GM18507 (cell line): ENCODE measurements at places on chromosomes 7 and 10.

- no peak for DNase-seq
Measured at GRCh38 chr7:47720141-47720906, 138.4 kb upstream of the TNS3 start.

DNA sequence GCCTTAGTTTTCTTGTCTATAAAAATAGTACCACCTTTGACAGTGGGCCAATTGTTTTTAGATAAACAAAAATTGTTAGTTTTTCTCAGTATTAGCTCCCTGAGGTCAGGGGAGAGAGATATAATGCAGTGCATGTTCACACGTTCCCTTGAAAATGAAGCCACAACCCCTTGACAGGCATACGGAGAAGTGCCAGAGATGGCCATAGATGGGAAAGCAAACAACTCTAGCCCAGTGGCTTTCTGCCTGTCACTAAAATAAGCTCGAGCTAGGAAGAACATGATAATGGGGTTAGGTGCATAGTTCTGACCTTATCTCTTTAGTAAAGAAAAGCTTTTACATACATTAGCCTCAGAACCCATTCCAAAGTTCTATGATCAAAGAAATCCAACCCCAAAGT lies 124.9 kb downstream of the CHRM2 start:
- no peak for DNase-seq

- no peak for DNase-seq
Measured at GRCh38 chr7:24798261-24798660, 41.0 kb upstream of the GSDME start.

- DNase-seq = no peak
Measured at GRCh38 chr7:74307738-74308505, 18.7 kb downstream of the CLIP2 start.

DNA sequence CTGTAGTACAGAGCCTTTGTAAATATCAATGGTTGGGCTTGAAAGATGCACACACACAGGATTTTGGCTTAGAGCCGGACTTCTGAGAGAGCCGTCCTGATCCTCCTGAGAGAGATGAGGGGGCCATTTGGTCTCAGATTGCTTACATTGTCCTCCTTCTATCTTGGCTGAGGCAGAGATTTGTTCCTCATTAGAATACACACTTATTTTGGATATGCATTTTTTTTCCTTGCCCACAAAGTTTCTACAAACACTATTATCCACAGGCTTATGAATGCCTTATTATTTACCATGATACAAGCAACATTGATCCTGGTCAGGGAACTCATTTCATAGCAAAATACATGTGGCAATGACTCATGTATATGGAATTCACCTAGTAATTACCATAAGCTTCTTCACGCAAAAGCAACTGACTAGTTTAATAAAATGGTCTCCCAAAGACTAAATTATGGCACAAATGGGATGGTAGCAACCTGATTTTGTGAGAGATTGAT lies 175.3 kb downstream of the MDFIC start:
- no peak for DNase-seq

GRCh38 chr7:128004623-128005022 lies 26.6 kb downstream of the LRRC4 start:
- no peak for DNase-seq

DNA sequence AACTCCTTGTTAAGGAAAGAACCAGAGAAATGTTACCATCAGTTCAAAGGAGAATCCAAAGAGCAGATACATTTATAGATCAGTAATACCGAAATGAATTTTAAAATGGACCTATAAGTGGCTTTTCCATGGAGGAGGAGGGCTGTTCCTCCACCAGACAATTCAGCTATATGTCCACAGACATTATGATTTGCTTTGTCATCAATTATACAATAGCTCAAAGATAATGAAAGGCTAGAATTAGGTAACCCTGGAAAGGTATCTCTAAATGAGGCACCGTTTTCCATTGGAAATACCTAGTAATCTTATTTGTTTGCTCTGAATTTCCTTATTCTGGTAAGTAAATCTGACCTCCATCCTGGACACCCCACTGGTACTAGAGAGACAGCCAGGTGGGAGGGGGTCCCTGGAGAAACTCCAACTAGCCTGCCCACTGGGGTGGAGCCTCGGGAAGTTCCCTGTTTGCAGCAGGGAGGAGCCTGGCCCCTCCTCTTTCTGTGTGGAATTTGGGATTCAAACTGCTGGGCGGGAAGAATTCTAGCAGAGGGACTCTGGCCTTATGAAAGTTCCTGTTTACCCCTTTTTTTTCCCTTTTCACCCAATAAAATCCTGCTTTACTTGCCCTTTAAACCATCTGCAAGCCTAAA lies 218.0 kb downstream of the PHF14 start:
- DNase-seq = no peak

DNA sequence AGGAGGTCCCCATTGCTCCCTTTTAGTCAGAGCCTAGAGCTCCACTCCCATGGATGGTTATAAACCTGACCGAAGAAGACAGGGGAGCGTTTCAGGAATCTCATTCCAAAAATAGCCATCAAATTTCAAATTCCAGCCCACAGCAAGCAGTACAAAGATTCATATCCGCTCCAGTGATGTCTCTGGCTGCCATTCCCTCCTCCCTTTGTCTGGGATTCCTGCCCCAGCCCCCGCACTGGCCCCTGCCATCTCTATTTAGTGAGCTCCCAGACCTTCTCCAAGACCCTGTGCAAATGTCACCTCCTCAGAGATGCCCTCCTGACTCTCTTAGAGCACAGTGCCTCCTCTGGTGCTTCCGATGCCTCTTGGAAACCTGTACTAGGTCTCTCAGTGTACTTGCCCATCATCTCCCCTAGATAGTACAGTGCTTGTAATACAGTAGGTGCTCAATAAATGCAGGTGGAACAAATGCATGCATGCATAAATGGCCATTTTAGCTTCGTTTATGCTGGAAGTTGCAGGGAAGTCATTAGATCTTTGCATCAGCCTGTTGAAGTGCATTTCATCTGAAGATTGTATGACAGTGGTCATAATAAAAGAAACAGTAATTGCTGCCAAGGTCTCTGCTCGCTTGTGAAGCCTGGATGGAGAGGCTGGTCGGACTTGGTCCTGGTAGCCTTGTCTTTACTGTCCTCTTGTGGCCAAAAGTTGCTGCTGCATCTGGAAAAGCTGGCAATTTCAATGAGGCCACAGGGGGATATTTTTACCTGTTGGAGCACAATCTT lies 32.0 kb upstream of the HABP2 start:
- DNase-seq = peak; percentile 28

DNA sequence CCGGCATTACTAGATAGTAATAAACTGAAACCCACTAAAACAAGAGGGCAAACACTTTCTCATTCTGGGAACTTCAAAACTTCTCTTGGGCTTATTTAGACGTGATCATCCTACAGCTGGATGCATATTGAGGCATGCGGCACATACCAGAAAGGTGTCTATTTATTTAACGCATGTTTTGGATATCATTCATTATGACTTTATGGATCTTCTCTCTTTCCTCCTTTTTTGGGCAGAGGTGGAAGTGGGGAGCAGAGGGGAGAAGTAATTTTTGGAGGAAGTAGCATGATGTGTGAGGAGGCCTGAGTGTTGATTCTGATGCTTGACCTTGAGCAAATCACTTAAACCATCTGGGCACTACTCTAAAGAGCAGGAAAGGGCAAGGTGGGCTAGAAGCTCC lies 270.6 kb downstream of the TRIL start:
- DNase-seq = no peak

GRCh38 chr7:30844483-30844874 lies 67.2 kb upstream of the AQP1 start:
- DNase-seq = no peak

DNA sequence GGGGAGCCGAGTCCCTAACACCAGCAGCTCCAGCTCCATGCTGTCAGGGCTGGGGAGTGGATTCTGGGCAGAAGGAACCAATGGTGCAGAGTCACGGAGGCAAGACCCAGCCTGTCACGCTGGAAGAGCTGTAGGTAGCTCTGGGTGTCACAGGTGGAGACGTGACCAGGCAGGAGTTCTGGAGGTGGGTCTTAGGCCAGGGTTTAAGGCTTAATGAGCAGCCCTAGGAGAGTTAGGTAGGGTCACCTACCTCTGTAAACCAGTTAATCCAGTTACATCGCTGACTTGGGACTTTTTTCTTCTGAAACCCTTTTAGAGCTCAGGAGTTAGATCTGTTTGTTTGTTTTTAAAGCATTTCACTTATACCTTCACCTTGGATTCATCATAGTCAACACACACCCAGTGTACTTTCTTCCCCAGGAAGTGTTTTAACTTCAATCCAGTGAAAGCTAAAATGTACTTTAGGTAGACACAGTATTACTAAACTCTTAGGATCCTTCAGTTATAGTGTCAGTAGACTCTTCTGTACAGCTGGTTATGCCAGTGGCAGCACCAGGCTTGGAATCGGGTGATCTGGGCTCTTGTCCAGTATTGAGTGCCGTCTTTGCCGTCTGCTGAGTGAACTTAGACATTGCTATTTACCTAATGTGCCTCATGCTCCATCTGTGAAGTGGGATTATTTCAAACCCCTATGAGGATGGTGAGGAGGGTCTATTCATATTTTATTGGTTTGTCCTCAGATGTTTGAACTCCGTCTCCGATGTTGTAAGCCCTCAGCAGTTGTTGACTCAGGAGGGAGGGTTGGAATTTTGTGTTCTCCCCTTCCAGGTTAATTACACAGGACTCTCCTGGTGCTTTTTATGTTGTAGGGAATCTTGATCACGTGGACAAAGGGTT lies 31.0 kb downstream of the TACR2 start:
- DNase-seq = no peak

GRCh38 chr7:18096087-18096486 lies 68.4 kb upstream of the PRPS1L1 start:
- no peak for DNase-seq

DNA sequence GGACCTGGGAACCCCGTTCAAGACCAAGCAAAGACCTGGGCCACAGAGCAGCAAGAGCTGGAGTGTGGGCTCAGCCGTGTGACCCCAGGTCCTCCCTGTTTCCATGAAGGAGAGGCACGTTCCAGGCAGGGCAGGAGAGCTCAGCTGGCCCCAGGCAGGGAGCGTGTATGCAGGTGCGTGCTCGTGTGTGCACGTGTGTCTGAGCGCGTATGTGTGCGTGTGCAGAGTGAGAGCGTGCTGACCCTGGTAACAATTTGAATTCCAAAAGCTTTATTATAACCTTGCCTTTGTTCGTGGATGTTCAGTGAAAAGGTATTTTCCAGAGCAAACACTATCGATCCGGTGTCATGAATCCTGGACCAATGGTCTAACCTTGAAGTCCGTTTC lies 54.6 kb downstream of the FOXL3 start:
- DNase-seq = no peak

DNA sequence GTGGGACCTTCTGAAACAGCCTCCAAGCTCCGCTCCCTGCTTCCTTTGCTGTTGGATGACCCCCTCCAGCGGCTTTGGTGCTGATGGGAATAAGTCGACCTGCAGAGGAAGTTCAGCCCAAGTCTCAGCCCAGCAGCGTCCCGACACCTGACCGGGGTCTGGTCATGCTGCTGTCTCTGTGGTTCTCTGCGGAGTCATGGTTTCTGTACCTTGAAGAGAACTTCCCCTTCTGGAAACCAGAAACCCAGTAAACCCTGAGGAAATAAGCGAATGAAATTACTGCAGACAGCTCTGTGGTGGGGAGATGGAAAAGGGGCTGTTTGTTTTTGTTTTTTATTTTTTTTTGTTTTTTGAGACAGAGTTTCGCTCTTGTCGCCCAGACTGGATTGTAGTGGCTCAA lies 18.3 kb upstream of the ZNF12 start:
- DNase-seq = peak; percentile 65

GRCh38 chr10:43684292-43684559 lies 35.5 kb upstream of the ZNF32 start:
- DNase-seq = no peak

DNA sequence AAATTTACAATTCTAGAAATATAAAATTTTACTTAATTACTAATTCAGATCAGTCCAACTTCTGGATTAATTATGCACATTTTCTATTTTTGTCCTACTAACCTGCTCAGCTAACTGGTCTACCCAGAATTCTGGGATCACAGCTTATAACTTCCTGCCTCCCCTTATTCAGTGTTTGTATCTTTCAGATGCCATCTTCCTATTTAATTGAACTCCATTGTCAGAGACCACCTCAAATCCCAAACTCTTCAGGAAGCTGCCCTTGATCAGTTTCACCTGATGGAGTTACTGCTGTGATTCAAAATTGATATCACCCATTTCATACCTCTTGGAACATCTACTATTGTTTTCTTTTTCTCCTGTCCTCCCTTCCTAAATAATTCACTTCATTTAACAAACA lies 259.2 kb downstream of the WDR11 start:
- no peak for DNase-seq

- no peak for DNase-seq
Measured at GRCh38 chr7:140079121-140079536, 16.4 kb upstream of the PARP12 start.

- DNase-seq = no peak
Measured at GRCh38 chr7:105825371-105825770, 51.0 kb downstream of the ATXN7L1 start.

GRCh38 chr7:156609010-156609877 lies 31.3 kb upstream of the RNF32 start:
- DNase-seq = no peak

DNA sequence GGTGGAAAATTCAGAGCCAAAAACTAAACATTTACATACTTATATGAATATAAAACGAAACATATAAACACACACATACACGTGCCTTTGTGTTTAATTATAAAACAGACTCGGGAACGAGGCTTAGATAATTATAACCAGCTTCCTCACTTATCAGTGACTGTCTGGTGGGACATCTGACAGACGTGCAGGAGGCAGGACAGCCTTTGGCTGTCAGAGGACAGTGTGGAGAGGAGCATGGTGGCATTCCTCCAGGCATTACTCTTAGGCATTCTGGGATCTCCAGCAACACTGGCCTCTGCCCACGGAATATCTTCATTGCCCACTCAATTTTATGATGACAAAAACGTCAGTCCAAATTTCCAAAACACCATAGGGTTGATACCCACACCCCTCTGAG lies 262.2 kb upstream of the NFE2L3 start:
- no peak for DNase-seq

GRCh38 chr10:116312548-116312947 lies 11.7 kb upstream of the CCDC172 start:
- no peak for DNase-seq

GRCh38 chr7:106423821-106424475 lies 139.2 kb upstream of the NAMPT start:
- DNase-seq = no peak

DNA sequence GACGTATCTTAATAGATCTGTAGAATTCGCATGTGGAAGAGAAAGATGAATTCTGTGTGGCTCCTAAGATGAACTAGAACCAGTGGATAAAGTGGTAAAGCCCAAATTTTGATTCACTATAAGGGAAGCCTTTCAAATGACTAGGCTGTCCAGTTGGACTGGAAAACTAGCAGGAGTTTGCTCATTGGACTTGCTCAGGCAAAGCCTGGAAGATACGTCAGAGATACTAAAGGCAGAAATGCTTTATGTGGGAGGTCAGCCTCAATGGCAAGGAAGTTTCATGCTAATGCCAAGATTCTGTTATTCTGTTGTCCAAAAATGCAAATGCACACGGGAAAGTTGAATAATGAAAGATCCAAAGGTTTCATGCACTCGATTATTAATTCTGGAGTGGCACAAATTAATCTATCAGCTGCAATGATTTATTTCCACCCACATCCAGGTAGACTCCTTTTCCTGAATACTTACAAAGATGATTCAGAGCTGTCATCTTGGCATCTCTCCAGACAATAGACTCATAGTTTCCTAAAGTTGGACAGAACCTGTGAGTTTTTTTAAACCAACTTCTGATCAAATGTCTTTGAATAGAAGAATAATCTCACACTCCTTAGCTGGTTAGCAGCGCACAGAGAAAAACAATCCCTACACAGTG lies 20.5 kb upstream of the PPP1R3C start:
- DNase-seq = no peak

GRCh38 chr10:44927352-44927751 lies 16.2 kb downstream of the TMEM72 start:
- no peak for DNase-seq
